Stimulated activated CD4-positive, alpha-beta T cell treated with anti-CD3 and anti-CD28 coated beads, Interleukin-1b, Interleukin-23, amount 100 ng/mL, for 24 hours (primary cell): ENCODE measurements at places on chromosomes 16 and 17.

DNA sequence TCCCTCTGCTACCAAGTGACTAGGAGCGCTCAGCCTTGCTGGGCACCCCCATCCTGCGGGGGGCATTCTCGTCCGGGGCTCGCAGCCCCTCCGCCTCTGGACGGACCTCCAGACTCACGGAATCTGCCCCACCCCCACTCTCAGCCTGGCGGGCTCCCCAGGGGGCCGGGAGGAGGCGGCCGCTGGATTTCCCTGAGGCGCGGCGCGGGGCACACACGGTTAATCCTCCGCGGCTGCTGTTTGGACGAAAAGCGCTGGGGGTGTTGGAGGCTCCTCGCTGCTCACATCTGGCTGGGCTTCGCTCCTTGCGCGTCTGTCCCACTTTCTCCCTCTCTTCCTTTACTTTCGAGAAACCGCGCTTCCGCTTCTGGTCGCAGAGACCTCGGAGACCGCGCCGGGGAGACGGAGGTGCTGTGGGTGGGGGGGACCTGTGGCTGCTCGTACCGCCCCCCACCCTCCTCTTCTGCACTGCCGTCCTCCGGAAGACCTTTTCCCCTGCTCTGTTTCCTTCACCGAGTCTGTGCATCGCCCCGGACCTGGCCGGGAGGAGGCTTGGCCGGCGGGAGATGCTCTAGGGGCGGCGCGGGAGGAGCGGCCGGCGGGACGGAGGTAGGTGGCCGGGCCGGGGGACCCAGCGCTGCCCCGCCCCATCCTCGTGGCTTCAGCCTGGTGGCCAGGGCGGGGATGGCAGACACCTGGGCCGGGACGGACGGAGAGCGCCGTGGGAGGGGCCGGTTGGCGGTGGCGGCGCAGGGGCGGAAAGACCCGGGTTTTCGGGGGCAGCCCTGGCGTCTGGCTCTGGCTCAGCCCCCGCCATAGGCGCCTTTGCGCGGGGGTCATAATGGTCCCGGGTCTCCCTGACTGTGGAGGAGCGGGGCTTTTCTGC, at the start of gene C1QTNF1:
C1QTNF1 (plus strand) TSS at position 284 of the 886 bp plus-strand sequence. CDS start 19,800 bp downstream, outside the sequence.
- DNase-seq, result no peak

GRCh38 chr16:54287131-54288029, 793 bp upstream of the IRX3 start:
- DNase-seq, result no peak

DNA sequence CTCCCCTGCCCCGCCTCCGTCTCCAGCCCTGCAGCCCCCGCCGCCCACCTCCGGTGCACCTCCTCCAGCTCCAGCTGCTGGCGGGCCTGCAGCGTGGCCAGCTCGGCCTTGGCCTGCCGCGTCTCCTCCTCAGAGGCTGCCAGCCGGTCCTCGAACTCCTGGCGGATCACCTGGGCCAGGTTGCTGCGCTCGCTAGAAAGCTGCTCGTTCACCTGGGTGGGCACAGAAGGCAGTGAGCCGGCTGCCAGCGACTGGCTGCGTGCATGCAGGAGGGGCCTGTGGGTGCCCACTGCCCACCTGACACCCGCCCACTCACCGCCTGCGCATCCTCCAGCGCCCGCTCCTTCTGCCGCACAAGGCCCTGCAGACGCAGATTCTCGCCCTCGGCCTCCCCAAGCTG, 24.6 kb upstream of the AATK start:
- DNase-seq, result no peak

- DNase-seq, result no peak
These were observed 457.0 kb upstream of the CDH5 start for GRCh38 chr16:65909310-65910050.

DNA sequence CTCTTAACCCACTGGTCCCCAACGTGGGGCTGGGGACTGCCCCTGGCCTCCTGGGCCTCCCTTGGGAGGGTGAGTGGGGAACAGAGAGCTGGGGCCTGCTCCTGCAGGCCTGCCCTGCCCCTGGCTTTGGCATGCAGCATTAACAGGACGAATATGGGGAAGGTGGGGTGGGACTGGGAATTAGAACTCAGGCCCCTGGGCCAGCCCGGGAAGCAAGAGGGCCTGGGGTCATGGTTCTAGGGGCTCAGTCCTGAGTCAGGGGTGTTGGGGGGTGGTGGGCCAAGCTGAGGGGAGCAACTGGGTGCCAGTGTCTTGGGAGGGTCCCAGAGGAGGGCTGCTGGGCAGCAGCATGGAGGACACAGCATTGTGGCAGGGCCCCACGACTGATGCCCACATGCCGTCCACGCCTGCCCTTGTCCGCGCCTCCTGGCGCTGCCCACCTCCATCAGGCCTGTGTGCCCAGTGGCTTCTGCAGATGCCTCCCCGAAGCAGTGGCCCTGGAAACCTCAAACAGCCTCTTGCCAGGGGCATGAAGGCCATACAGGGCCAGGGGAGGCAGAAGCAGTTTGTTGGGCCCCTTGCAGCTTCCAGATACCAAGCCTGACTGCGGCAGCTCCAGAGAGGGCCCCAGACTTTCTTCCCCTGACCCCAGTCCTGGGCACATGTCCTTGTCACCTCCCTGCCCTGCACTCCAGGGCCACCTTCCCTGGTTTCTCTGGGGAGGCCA, 4.8 kb downstream of the MAP2K3 start:
- DNase-seq, result no peak

GRCh38 chr17:76369804-76370203, 14.6 kb upstream of the SPHK1 start:
- no peak for DNase-seq

- no peak for DNase-seq
These were observed 50.5 kb downstream of the SEC14L1 start for GRCh38 chr17:77191244-77191643.

DNA sequence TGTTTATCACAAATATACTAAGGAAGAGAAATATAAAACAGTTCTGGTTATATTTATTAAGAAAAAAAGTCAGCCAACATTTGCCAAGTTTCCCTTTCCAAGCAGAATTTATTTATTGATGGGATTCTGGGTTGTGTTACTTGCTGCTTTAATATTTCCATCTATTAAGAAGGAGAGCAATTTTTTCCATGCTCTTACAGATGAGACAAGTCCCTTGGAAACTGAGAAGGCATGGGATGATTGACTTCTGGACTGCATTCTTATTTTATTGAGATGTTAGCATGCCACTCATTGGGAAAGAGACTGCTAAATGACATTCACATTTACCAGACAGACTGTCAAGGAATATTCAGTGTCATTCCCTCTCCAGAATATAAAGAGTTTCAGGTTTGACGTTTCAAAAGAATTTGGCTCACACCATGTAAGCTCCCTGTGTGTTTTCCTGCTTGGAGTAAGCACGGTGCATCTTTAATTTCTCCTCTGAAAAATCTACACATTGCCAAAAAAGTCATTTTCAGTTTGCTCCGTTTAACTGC, 1565.2 kb upstream of the GOT2 start:
- DNase-seq, result no peak

- no peak for DNase-seq
These were observed 53.5 kb downstream of the TNFRSF13B start for GRCh38 chr17:16918443-16918842.

GRCh38 chr17:34579017-34579946, at the start of gene TMEM132E:
Gene TMEM132E (plus strand): TSS chr17:34579582. CDS start chr17:34581077, 1,495 bp downstream.
- no peak for DNase-seq

- no peak for DNase-seq
These were observed at the start of gene LGALS3BP for GRCh38 chr17:78979780-78980623. Gene LGALS3BP (minus strand): TSS chr17:78979923. CDS start chr17:78977191, 2,732 bp downstream.

DNA sequence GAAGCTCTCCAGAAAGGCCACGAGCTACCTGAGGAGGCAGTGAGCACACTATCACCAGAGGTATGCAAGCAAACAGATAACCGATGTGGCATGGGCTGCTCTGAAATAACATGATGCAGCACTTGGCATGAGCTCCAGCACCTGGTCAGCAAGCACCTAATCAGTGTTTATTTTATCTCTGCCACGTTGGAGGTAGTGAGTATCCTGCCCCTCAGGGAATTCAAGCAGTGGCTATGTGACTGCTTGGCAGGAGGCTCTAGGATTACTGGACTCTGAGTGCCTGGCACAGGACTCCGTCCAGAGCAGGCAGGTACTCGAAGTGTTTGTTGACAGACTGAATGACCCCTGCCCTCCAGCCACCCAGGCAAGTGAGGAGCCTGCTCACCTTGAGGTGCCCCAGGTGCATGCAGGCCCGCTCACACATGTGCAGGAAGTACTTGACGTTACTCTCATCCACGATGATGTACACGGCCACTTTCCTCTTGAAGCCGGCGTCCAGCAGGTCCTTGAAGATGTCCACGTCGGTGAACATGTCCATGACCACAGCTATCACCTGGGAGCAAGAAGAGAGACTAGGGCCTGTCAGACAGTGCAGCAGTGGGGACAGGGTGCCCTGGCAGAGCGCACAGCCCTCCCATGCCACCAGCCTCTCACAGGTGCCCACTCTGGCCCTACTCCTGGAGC, 16.6 kb downstream of the FAM83G start:
- DNase-seq, result no peak

DNA sequence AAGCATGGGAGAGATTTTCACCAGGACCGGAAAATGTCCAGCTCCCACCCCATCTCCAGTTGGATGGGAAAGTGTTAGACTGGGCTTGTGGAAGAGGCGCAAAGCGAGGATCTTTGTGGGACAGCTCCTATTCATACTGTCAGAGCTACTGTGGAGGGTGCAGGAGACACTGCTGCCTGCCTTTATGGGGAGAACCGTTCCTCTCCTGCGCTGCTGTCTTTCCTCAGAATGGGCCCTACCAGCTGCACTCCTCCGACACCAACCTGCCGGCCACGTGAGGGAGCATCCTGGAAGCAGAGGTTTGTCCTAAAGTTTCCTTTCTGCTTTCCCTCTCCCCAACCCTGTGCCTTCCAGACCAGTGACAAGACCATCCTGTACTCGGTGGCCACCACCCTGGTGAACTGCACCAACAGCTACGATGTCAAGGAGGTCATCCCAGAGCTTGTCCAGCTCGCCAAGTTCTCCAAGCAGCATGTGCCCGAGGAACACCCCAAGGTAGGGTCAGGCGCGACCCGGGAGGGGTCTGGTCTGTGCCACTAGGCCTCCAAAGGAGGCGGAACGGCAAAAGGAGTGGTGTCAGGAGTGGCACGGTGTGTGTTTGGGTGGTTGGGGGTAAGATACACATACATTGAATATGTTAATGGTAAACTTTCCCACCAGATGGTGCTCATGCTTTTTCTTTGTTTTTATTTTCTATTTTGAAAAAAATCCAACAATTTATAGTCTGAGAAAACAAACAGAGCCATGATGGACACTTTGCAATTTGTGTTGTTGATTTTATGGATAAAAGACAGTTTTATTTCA, 23.0 kb downstream of the SLC35G3 start:
- no peak for DNase-seq

DNA sequence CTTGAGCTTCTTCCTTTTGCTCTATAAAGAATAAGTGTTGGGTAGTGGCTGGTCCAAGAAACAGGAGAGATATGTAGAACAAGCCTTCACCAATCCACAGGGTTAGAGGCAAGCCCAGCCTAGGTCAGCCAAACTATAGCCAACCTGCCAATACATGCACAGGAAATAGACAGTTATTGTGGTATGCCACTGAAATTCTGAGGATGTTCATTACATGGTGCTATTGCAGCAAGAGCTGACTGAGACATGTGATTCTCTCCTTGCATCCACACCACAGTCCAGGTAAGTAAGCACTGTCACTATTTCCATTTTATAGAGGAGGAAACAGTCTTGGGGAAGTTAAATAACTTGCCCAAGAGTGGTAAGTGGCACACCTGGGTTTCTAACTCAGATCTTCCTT, 268.1 kb downstream of the NPIPA8 start:
- DNase-seq, result no peak

- no peak for DNase-seq
These were observed 25.5 kb upstream of the METRNL start for GRCh38 chr17:83053739-83054451.

DNA sequence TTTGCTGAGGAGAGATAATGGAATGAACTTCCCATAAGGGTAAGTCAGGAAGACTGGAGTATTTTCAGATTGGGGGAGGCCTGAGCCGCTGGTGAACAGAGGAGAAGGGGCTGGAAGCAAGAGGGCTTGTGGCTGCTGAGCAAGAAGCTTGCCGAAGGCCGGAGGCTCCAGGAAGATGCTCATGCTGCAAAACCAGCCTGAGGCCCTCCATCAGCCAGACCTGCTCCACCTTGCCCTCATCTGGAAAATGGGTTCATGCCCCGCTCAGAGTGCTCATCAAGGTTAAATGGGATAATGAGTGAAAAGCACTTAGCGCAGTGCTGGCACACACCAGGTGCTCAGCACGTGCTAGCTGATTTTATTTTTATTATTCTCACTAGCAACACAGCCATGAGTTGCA, 5.5 kb upstream of the ASGR1 start:
- DNase-seq, result no peak

DNA sequence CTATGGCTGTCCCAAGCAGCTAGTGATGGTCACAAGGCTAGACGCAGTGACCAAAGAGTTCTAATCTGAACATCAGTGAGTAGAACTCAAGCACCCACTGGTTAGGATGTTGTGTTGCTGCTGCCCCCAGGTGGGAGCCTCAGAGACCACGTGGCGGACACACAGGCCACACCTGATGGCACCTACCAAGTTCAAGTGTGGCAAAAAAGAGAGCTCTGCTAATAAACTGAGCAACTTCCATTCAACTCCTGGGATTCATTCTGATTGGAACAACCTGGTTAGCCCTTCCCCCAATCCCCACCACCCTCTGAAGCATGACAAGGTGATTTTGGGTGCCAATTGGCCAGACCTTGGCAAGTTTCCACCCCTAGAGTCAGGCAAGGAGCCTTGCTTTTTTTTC, 3.5 kb upstream of the LCMT1 start:
- no peak for DNase-seq

- DNase-seq, result no peak
These were observed 16.0 kb downstream of the NPTX1 start for GRCh38 chr17:80460429-80460834.

GRCh38 chr16:54324716-54325115, 38.1 kb upstream of the IRX3 start:
- DNase-seq, result no peak

DNA sequence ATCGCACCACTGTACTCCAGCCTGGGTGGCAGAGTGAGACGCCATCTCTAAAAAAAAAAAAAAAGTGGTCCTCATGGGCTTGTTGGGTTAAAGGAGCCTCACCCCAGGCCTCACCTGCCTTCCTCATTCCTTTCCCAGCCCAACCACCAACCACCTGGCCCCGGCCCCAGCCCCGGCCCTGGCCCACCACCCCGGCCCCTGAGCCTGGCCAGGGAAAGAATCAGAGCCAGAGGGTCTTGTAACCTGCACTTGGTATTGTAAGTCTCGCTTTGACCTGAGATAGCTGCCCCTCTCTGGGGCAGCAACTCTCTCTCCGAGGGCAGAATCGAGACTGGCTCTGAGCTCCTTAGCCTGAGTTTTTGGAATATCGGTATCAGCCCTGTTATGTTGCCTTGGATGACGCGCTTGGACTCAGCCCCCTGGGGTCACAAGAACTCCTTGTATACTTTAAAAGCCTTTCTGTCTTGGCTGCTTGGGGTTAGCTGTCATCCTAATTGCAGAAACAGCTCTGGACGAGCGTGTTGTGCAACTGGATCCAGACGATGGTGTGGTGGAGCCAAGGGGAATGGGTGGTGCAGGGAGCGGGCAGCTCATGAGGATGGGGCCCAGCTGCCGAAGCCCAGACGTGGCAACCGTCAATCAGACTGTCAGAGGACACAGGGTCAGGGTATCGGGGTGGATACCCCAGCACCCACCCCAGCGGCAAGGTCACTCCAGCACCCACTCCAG, 14.6 kb downstream of the SMTNL2 start:
- DNase-seq, result no peak
